Sigmoid colon (tissue), 7 donors: ENCODE measurements at places on chromosomes 3 and 15. TPM values are rescaled to one million over a fixed set of nuclear protein-coding genes. Genes with fewer than 3 reads are reported as not detected.

- no peak for DNase-seq
These were observed 361.6 kb downstream of the RBMS3 start for GRCh38 chr3:29642393-29643033.

The SERP1 gene
- 126 TPM for polyA plus RNA-seq

The IL17RB gene
- polyA plus RNA-seq, result 1.2 TPM

DNA sequence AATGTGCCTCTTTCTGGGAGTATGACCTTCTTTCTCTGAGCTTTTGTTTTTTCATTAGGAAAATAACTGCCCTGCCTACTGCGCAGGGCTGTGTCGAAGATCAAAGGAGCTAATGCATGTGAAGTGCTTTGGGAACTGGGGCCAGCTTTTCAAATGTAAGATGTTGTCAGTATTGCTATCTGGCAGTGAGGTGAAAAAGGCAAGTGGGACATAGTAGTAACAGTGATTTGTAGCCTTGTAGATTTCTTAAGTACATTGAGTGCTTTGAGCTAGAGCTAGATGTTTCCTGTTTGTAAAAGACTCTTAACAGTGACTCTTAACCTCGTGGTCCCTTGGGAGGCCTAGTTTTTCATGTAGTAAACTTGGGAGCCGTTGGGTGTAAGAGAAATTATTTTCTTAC lies 126.5 kb downstream of the ECT2 start:
- DNase-seq, result no peak

The MB21D2 gene
- polyA plus RNA-seq, result 1.2 TPM

The CPNE4 gene
- polyA plus RNA-seq, result 0.23 TPM

The MINDY2 gene
- polyA plus RNA-seq, result 3.8 TPM

The ACAN gene
- polyA plus RNA-seq, result not detected

- no peak for DNase-seq
These were observed 46.0 kb downstream of the PRICKLE2 start for GRCh38 chr3:64179249-64179648.
